ENCODE measurements at places on chromosomes 5 and 9.

GRCh38 chr9:135722365-135722764, 20.4 kb downstream of the KCNT1 start:
- DNase-seq, result no peak

- DNase-seq, result no peak
Measured at GRCh38 chr9:16236882-16237281, 633.6 kb downstream of the BNC2 start.

DNA sequence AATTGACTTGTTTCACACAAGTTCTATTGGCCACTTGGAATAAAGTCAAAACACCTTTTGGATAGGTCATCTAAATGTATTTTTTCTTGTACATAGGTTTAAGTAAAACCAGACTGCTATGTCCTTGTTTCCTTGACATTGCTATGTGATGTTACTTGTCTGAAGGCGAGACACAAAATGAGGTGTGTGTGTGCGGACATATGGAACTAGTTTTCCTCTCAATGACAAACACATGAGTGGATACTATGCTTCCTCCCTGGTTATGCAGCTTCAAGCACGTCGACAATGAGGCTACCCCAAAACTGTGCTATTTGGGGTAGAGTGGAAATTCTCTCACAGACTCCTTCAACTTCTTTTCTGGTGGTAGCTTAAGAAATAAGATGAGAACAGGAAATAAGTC, 276.8 kb downstream of the GAS1 start:
- DNase-seq, result no peak

- no peak for DNase-seq
Measured at GRCh38 chr9:22157276-22157675, 148.2 kb upstream of the CDKN2B start.

- DNase-seq, result no peak
Measured at GRCh38 chr5:59829386-59829785, 64.1 kb downstream of the PDE4D start.

- no peak for DNase-seq
Measured at GRCh38 chr5:24222876-24223275, 421.9 kb downstream of the CDH10 start.

DNA sequence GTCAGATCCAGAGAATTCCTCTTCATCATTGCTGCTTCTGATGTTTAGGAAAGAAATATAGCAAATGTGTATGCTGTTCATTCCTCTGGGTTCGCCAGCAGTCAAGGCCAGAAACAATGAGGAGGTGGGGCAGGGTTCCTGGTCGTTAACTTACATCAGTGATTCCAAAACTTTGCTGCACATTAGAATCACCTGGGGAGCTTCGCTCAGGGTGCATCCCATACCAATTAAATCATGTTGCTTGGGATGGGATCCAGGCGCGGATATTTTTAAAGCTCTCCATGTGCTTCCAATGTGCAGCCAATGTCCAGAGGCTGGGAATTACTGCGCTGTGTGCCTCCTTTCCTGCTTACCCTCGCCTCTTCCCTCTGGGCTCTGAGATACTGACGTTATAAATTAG, 227.9 kb upstream of the KLF9 start:
- DNase-seq, result no peak

GRCh38 chr9:132630811-132631210, 39.0 kb downstream of the DDX31 start:
- no peak for DNase-seq

GRCh38 chr5:40676613-40677343, 2.9 kb upstream of the PTGER4 start:
- DNase-seq, result no peak

GRCh38 chr9:91776409-91777291, 173.4 kb downstream of the ROR2 start:
- DNase-seq, result no peak

DNA sequence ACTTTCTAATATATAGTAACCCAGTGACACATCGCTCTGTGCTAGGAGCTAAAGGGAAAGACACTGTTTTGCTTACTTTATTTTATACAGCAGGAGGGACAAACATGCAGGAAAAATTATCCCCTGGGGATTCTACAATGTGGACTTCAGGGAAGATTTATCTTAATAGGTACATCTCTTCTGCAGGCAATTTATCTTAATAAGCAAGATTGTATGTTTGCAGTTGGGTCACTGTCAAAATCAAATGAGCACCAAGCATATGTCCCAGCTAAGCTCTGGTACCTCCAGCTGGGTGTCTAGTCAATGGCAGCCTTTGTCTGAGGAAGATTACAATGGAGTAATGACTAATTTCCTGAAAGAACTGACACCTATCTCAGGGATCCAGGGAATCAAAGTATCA, 309.9 kb upstream of the PANK3 start:
- no peak for DNase-seq

GRCh38 chr5:14102666-14103065, 40.5 kb upstream of the TRIO start:
- DNase-seq, result no peak

- DNase-seq, result no peak
Measured at GRCh38 chr9:136022731-136023409, 61.7 kb upstream of the UBAC1 start.

DNA sequence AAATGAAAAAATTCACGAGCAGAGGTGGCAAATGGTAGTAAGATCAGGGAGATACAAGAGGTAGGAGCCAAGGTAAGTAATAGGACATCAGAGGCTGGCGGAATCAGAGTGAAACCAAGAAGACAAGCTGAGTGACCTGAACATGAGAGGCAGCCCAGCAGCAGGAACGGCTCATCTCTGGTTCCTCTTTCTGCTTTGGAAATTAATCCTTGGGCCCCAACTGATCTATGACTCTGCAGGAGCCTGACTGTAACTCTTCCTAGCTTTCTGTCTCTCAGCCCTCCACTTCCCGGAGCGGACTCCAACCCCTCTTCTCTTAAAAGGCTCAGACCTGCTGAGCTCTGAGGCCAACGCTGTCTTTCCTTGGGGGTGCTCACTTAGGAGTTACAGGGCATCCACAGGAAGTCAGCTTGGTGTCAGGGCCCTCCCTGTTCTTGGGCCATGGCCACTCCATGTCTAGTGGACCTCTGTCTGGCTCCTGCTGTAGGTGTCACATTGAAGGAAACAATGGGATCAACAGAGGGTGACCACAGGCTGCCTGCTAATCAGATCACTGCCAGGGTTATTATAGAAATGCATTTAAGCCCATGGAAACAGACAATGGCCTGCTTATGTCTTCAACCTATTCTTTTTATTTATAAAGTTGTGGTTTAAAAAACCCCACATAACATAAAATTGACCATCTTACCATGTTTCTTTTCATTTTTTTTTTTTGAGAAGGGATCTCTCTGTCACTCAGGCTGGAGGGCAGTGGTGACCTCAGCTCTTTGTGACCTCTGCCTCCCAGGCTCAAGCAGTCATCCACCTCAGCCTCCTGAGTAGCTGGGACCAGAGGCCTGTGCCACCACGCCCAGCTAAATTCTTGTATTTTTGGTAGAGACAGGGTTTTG, 22.5 kb upstream of the SHB start:
- DNase-seq, result no peak

GRCh38 chr5:126464016-126464415, 40.8 kb downstream of the GRAMD2B start:
- no peak for DNase-seq

- no peak for DNase-seq
Measured at GRCh38 chr9:110125207-110125751, 82.7 kb downstream of the C9orf152 start.

DNA sequence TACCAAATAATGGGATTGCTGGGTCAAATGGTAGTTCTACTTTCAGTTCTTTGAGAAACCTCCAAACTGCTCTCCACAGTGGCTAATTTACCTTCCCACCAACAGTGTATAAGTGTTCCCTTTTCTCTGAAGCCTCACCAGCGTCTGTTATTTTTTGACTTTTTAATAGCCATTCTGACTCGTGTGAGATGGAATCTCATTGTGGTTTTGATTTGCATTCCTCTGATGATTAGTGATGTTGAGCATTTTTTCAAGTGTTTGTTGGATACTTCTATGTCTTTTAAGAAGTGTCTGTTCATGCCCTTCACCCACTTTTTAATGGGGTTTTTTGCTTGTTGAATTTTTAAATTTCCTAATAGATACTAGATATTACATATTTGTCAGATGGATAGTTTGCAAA, 28.4 kb upstream of the SUSD1 start:
- no peak for DNase-seq

- DNase-seq, result no peak
Measured at GRCh38 chr9:6997330-6997729, 239.6 kb downstream of the KDM4C start.

- no peak for DNase-seq
Measured at GRCh38 chr9:764105-764524, 77.4 kb upstream of the DMRT1 start.

DNA sequence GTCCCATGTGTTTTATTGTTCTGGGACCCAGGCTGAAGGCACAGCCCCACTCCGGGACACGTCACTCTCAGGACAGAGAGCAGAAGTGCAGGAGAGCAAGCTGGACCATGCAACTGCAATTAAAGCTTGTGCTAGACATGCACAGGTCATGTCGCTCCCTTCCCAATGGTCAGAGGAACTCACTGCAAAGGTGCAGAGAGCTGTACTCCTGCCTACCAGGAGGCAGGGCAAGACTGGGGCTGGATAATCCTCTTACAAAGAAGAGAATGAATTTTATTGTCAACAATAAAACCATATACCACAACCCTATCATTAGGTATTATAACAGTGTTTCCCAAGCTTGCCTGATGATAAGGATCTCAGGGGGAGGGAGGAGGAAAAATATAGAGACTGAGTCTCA, 74.0 kb upstream of the NEK6 start:
- no peak for DNase-seq

GRCh38 chr5:77167063-77167462, 43.4 kb upstream of the PDE8B start:
- DNase-seq, result no peak

DNA sequence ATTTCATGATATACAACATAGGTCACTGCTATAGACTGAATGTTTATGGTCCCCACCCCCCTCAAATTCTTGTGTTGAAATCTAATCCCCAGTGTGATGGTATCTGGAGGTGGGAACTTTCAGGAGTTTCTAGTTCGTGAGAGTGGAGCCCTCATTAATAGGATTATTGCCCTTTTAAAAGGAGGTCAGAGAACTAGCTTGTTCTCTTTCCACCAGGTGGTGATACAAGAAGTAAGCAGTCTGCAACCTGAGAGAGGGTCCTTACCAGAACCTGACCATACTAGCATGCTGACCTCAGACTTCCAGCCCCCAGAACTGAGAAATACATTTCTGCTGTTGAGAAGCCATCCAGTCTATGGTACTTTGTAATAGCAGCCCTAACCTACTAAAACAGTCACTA, 33.3 kb downstream of the TMEM161B start:
- no peak for DNase-seq

DNA sequence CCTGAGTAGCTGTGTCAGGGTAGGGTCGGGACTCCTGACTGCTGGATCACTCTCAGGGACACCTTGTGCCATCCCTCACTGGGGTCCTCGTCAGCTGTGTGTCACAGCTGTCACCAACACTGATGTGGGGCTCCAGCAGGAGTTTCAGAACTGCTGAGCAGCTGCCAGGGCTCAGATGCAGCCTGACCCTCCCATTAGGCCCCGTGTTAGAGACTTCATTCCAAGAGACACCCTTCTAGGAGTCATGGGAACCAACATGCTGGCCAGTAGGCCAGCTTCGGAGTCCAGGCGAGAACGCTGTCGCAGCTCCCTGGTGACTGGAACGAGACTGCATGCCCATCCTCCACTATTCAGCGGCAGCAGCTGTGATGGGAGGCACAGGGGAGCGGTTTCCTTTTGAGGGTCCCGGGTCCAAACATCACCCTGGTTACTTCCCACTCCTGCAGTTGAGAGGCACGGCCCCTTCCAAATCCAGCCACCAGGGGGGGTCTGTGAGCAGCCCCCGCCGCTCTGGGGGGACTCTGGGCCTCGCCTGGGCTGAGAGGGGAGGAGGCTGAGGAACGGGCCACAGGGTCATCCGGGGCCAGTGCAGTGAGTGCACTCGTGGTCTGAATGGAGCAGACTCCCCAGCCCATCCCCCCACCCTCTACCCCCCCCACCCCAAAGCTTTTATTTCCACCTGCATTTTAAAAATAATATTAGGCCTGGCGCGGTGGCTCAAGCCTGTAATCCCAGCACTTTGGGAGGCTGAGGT, 12.6 kb upstream of the TCF7 start:
- peak; percentile 84 for DNase-seq

- no peak for DNase-seq
Measured at GRCh38 chr5:96902876-96903275, 26.6 kb downstream of the ERAP2 start.

- DNase-seq, result no peak
Measured at GRCh38 chr5:74888117-74888516, 21.9 kb upstream of the FAM169A start.

- no peak for DNase-seq
Measured at GRCh38 chr5:170440771-170441392, 51.7 kb upstream of the KCNMB1 start.

GRCh38 chr5:148141645-148142044, 26.7 kb upstream of the SPINK14 start:
- no peak for DNase-seq

DNA sequence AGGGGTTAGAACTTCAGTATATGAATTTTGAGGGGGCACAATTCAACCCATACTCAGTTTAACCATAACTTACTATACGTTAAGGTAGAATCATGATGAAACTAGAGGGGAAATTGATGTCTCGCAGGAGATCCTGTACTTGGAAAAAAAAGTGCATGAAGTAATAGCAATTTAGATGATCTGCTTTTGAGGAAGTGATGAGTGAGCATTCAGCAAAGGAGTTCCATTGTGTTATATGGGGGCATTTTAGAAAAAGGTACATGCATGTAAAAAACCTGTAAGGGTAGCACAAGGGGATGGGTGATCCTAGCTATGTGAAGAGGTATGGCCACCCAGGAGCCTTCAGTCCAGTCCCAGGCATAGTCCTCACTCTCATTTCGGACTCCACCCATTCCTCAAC, 14.8 kb upstream of the TMC1 start:
- DNase-seq, result no peak

DNA sequence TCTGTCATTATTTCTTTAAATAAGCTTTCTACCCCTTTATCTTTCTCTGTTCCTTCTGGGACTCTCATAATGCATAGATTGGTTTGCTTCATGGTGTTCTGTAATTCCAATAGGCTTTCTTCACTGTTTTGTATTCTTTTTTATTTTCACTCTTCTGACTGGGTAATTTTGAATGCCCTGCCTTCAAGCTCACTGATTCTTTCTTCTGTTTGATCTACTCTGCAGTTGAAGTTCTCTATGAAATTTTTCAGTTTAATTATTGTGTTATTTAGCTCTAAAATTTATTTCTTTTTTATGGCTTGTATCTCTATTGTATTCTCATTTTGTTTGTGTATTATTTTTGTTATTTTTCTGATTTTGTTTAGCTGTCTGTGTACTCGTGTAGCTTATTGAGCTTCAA, 89.3 kb upstream of the SLCO4C1 start:
- DNase-seq, result no peak

GRCh38 chr5:92353107-92354030, 970.3 kb upstream of the ARRDC3 start:
- no peak for DNase-seq

DNA sequence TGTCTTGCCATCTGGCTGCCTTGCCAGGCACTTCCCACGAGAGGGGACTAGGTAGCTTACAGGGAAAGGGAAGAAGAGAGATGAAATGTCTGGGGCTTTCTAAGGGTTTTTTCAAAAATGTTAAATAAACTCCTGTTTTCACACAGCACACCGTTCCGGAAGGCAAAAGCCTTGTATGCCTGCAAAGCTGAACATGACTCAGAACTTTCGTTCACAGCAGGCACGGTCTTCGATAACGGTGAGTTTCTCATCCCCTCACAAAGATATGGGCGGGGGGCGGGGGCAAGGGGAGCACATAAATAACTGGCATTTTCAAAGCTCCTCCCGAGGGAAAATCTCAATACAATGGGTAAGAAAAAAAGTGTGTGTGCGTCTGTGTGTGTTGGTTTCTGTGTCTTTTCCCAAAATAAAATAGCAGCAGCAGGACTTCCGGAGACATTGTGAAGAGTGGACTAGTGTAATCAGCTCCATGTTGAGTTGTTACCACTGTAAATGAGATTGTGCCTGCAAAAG, 189.6 kb downstream of the NR3C1 start:
- no peak for DNase-seq
